ENCODE measurements at places on chromosomes 13 and 19.

DNA sequence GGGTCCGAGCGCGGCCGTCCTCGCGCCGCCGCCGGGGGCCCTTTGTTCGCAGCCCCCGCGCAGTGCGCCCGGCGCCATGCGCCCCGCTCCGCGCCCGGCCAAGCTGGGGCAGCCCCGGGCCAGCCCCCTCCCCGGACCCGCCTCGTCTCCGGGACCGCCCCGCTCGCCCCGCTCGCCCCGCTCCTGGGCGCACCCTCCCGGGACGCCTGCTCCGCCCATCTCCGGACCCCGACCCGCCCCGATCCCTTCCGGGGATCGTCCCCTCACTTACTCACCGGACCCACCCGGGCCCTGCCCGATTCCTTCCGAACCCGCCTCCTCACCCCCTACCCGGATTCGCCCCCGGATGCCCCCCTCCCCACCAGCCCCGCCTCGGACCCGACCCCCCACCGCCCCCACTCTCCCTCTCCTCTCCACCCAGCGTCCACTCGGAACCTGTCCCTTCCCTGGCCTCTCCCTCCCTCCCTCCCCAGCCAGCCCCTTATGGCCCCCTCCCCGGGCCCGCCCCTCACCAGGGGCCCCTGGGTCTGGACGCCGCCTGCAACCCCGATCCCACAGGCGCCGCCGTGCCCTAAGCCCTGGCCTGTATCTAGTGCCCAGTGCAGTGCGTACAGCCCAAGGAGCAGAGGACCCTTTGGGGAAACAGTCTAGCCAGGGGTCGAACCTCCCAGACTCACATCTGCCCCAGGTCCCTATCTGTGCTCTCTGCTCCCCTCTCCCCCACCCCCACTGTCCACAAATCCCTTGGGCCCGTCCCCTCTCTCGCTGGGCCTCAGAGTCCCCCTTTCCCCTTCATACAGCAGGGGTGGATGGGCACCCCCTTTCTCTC lies at the start of gene CPAMD8:
CPAMD8 (minus strand) TSS at position 105 of the 829 bp plus-strand sequence. CDS start 168 bp downstream, outside the sequence.
- H3K27ac ChIP-seq: no peak within 1 kb of the TSS
- no peaks in the 10 kb centered on the region for H3K36me3 ChIP-seq
- no peaks in the 10 kb centered on the region for H3K4me1 ChIP-seq

DNA sequence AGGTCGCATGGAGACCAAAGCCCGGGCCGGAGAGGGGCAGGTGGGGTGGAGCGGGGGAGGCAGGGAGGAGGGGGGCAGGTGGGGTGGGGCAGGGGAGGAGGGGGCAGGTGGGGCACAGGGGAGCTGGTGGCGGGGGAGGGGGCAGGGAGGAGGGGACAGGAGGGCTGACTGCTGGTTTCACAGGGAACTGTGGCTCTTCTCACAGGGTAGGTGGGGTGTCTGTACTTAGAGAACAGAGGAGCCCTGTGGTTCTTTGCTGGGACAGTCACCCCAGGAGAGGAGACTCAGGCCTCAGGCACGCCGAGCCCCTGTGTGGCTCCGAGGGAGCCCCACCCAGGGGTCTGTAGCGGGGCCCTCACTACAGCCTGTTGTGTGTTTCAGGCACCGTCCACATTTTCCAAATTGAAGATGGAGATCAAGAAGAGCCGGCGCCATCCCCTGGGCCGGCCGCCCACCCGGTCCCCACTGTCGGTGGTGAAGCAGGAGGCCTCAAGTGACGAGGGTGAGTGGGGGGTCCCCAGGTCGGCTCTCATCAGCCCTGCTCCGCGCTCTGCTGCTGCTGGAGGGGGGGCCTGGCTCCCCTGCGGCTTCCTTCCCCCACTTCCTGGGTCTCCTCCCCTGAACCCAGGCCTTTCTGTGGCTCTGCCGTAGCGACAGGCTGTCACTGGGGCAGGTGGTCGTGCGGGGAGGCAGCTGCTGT lies 162.7 kb downstream of the KDM4B start:
- no peak overlapping the region for H3K27ac ChIP-seq
- no peaks in the 10 kb centered on the region for H3K27me3 ChIP-seq
- no peak overlapping the region for H3K4me3 ChIP-seq
- H3K4me1 ChIP-seq: peaks cover 21% of the 10 kb centered on the region
- no peak for DNase-seq
- H3K36me3 ChIP-seq: no peaks in the 10 kb centered on the region

DNA sequence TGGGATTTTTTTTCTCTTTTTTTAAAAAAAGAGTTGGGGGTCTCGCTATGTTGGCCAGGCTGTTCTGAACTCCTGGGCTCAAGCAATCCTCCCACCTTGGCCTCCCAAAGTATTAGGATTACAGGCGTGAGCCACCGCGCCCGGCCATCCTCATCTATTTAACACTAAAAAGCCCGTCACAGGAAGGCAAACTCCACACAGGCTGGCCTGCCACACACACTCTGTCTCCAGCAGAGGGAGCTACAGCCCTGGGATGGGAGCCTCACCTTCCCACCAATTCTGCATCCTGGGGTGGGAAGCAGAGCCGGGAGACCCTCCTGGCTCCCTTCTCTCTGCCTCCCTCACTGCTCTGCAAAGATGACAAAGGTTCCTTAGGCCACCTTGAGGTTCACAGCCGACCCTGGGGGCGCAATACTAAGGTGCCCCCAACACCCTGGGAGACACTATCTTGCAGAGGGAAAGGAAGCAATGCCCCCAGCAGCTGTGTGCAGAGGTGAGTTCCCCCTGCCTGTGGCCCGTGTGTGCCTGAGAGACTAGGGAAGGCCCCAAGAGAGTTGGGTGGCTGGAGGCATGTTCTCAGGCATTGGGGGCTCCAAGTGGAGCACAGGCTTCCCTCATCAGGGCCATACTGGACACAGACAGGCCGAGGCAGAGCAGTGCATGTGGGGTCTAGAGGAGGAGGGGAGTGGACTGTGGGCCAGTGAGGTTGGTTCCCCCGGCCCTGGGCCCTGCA lies 27.4 kb upstream of the TIMM44 start:
- H3K4me1 ChIP-seq: peaks cover 7% of the 10 kb centered on the region
- H3K36me3 ChIP-seq: peaks cover 37% of the 10 kb centered on the region
- no peak overlapping the region for H3K27ac ChIP-seq
- peak; percentile 81 for DNase-seq

DNA sequence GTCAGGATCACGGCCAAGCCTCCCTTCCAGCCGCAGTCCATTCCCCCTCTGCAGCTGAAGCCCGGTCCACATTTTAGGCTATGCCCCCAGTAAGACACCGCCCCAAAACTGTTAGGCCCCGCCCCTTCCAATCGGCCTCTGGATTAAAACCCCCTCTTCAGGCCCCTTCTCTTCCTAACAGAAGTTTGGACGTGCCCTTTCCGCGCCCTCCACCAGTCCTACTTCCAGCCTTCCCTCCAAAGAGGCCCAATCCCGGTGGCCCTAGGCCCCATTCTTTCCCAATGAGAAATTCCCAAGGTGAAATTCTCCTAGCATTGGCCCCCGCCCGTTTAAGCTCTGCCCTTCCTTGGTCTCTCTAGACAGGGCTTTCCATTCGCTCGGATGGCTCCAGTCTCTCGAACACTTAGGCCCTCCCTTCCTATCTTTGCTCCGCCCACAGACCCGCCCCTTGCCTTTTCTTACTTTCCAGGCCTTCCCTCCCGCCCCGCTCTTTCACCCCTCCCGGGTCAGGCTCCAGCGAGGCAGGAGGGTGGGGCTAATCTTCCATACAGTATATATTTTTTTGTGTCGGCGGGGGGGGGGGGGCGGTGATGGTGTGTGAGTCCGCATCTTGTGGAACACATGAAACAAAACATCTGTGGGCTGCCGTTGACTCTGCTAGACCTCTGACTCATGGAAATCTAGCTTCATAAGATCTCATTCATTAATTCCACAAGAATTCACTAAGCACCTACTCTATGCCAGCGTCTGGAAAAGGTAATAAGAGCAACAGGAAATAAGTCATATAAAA lies 13.6 kb downstream of the LTBP4 start:
- H3K27ac ChIP-seq: no peak overlapping the region
- peak overlapping the region; percentile 64 for H3K4me3 ChIP-seq
- H3K27me3 ChIP-seq: peaks cover 3% of the 10 kb centered on the region
- no peak for DNase-seq
- peaks cover 7% of the 10 kb centered on the region for H3K36me3 ChIP-seq
- H3K4me1 ChIP-seq: peaks cover 6% of the 10 kb centered on the region

DNA sequence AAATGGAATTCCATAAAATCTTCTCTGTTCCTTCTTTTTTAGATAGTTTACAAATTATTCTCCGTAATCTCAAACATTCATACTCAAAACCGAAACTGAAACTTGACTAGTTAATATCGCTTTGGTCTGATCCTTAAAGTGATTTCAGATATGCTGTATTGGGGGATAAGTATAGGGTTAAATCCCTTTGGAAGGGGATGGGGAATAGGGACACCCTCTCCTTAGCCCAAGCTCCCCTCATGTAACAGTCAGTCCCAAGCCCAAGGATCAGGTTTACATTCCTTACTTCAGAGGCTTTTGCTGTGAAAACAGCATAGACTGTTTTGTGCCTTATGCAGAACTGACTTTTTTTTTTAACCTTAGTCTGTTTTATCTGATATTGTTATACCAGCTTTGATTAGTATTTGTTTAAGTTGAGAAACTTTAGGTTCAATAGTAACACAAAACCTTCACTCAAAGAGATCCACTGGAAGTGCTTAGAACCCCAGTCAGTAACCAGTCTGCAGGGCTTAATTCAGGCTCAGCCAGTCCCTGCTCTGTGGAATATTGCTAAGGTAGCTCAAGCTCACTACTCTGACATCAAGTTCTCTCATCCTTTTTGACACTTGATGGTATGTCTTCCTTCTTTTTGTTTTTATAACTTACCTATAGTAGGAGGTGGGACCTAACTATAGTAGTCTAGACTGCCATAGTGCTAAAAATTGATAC lies 10.5 kb downstream of the CDADC1 start:
- no peak for DNase-seq
- H3K4me3 ChIP-seq: no peak overlapping the region
- no peak overlapping the region for H3K27ac ChIP-seq
- H3K36me3 ChIP-seq: no peaks in the 10 kb centered on the region

DNA sequence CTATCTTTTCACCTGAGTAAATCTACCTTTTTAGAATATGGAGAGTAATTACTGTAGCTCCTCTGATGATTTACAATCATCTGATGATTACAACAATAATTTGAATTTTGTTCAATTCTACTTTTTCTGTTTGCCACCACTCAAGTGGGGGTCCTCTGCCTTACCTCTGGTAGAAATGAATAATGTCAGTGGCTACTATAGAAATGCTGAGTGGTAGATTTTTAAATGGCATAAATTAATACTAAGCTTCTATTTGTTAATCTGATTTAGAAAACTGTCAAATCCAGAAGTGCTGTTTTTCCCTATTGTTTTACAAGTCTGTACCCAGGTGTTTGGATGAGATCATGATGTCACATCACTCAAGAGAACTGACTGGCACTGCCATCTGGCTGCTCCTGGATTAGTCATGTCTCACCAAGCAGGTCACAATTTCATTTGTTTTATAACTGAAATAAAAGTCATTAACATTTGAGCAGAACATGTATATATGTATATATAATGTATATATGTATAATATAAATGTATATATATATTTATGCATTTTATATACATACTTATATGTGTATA lies 494.8 kb downstream of the TBC1D4 start:
- no peak overlapping the region for H3K4me3 ChIP-seq
- no peak for DNase-seq
- no peaks in the 10 kb centered on the region for H3K36me3 ChIP-seq
- H3K27me3 ChIP-seq: no peaks in the 10 kb centered on the region

DNA sequence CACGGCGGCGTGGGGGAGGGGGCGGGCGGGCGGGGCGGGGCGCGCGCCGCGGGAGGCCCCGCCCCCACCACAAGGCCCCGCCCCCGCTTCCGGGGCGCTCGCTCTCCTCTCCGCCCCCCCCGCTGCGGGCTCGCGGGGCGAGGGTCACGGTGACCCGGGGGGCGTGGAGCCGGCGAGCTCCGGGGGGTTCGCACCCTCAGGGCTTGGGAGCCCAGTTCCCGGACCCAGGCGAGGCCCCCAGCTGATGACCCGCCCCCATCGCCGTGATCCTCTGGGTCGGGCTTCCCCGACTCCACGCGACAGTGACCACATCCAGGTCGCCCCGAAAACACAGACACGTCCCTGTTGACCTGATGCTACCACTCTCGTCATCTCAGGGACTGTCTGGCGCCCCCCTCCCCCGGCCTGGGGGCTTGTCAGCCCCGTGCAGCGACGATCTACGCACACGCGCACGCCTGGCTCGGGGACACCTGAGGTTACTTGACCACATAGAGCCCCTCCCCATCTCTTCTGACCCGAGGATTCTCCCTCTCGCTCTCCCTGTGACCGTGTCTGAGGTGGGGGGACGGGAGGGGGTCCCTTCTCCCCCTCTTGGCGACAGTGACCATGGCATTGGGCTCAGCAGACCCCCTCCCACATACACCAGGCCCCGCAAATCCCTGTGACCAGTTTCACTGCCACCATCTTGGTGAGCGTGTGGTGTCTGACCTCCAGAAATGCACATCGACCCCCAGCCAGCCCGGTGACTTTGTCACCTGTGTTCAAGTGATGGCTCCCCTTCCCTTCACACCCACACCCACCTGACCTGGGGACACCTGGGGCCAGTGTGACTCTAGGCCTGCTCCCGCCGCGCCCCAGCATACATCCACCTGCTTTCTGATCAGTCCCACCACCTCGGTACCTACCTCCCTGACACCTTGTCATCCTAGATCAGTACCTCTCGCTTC lies 670 bp downstream of the MAP2K7 start:
- H3K4me1 ChIP-seq: no peaks in the 10 kb centered on the region
- no peak overlapping the region for H3K27ac ChIP-seq
- DNase-seq: no peak
- no peaks in the 10 kb centered on the region for H3K27me3 ChIP-seq

DNA sequence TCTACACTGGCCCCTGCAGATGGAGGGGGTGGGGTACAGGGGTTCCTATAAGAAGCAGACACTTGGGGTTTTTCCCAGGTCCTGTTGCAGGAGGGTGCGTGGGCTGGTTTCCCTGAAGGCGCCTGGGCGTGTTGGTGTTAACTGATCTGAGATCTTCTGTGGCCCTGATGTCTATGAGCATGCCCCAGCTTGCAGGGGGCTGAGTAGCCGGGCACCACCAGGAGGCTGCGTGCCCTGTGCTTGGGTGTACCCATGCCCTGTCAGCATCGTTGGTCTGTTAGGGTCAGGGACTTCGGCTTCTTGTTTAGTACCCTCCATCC lies 45.3 kb downstream of the CAPN12 start:
- H3K27me3 ChIP-seq: no peaks in the 10 kb centered on the region
- no peak for DNase-seq
- H3K27ac ChIP-seq: no peak overlapping the region
- H3K36me3 ChIP-seq: peaks cover 20% of the 10 kb centered on the region
- H3K4me3 ChIP-seq: no peak overlapping the region

All from iPS DF 6.9 (cell line).